ENCODE measurements at places on chromosomes 11 and 22. TPM values are rescaled to one million over a fixed set of nuclear protein-coding genes. Genes with fewer than 3 reads are reported as not detected.

GRCh38 chr22:30778261-30778660 lies 83.6 kb downstream of the OSBP2 start:
- no peak for DNase-seq

DNA sequence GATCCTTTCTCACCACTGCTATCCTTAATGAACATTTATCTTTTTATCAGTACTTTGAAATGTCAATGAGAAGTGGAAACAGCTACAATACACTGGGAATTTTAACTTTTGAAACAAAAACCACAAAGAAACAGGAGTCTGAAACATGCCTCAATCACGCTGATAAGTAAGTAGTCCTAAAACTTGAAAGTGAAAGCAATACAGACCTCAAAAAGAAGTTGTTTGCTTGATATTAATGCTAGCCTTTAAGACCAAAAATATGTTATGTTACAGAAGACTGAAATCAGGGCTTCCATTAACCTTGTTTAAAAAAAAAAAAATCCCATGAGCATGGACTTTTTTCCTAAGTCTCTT lies 21.3 kb downstream of the PHF21A start:
- no peak for DNase-seq

DNA sequence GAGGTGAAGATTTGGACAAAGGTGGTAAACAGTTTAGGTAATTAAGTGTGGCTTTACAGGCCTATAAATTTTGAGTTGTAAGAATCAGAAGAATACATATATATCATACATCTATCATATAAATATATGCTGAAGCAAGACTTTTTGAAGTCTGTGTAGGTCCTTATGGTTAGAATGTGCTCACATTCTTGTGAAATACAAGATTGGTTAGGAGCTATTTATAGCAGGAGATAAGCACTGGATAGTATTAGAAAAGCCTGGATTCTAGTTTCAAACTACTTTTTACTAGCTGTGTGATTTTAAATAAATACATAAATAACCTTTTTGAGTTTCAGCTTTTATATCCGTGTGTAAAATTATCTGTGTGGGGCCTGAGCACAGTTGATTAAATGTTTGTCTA lies 42.3 kb downstream of the ANKRD42 start:
- no peak for DNase-seq

- no peak for DNase-seq
These were observed 31.0 kb downstream of the TMPRSS5 start for GRCh38 chr11:113675003-113675561.

GRCh38 chr11:61883327-61883726 lies 8.0 kb downstream of the FADS3 start:
- DNase-seq: no peak

GRCh38 chr11:125090816-125091215 lies 20.6 kb downstream of the TMEM218 start:
- no peak for DNase-seq

DNA sequence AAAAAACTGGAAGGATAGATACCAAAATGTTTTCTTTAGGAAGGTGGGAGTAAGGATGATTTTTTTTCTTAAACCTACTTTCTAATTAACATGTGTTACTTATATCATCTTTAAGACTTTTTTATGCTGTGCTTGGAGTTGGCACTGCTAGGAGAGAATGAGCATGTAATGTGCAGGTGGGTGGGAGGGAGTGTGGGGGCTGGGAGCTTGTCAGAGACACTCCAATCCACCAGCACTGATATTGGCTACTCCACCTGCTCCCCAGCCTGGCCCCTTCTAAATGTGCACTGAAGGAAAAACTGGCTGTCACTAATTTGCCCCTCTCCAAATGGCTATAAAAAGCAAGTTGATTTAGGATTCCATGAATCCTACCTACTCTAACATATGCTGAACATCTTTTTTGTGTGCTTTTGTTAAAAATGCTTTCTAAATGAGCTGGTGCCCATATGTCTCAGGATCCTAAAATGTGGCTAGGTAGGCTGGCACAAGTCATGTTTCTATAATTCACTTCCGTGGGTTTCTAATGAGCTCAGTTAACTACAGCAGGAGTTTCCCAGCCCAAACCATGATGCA lies 44.3 kb upstream of the BMAL1 start:
- DNase-seq: no peak

DNA sequence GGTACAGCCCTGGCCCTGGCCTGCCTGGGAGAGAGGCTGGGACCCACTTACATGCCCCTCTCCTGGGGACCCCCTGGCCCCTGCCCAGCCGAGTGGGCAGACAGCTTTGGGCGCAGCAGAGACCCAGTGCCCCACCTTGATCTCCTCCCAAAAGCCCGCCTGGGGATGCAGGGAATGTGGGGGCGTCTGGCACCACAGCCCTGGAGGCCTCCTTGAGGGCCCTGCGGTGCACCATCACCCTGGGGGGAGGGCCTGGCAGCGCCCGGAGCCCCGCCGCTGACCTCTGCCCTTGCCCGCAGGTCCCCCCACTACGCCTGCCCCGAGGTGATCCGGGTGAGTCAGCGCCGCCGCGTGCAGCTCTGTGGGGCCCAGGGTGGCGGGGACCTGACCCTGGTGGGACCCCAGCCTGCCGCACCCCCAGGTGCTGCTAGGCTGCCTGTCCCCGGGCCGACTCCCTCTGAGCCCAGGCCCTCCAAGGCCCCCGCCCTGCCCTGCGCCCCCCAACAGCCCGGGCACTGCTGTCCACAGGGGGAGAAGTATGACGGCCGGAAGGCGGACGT lies 43.7 kb downstream of the MOB2 start:
- DNase-seq: no peak

- DNase-seq: no peak
These were observed 1.7 kb downstream of the ETS1 start for GRCh38 chr11:128585498-128586238.

DNA sequence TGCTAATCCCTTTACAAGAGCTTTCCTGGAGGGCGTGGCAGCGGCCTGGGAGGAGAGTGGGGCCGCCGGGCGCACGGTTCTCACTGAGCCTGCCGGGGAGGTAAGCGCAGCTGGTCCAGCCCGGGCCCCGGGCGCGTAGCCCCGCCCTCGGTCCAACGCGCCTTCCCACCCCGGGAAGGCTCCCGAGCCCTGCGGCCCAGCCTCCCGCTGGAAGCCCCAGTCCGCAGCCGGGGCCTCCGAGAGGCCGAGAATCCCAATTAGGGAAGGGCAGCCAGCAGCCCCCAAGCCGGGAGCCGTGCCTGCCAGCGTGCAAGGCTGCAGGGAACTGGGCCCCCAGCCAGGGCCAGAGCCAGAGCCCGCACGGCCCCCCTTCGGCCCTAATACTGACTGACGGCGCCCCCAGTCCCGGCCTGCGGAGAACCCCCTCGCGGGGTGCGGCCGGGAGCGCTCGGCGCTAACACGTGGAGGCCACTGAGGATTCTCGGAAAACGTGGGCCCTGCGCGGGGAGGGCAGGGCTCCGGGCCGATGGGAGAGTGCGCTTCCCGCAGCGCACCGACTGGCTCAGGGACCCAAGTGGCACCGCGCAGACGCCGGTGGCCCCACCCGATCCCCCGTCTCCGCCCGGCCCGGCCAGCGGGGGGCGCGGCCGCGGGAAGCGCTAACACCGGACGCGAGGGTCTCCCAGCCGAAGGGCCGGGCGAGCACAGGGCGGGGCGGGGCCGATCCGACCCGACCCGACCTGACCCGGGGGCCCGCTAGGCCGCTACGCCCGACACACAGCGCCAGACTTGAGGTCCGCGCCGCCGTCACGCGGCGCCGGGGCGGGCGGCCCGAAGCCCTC lies 5.7 kb downstream of the ZFTA start:
- DNase-seq: no peak

DNA sequence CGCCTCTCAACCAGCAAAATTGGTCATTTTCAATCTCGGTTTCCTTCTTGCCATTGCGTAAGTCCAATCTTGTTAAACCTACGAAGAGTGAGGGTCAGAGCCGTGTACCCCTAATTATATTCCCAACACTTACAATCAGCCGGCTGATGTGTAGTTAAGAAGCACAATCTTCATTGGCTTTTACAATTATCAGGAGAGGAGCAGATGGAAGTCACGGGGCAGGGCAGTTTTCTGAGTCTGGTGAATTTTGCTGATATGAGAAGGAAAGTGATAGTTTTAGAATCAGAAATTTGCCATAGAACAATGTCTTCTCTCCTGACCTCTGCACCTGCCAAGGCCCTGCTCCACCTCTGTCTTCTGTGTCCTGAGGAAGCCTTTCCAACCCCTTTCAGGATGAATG lies 35.0 kb upstream of the ATXN10 start:
- no peak for DNase-seq

DNA sequence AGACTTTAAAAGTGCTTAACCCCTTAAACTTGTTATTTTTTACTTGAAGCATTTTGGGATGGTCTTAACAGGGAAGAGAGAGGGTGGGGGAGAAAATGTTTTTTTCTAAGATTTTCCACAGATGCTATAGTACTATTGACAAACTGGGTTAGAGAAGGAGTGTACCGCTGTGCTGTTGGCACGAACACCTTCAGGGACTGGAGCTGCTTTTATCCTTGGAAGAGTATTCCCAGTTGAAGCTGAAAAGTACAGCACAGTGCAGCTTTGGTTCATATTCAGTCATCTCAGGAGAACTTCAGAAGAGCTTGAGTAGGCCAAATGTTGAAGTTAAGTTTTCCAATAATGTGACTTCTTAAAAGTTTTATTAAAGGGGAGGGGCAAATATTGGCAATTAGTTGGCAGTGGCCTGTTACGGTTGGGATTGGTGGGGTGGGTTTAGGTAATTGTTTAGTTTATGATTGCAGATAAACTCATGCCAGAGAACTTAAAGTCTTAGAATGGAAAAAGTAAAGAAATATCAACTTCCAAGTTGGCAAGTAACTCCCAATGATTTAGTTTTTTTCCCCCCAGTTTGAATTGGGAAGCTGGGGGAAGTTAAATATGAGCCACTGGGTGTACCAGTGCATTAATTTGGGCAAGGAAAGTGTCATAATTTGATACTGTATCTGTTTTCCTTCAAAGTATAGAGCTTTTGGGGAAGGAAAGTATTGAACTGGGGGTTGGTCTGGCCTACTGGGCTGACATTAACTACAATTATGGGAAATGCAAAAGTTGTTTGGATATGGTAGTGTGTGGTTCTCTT lies 2.8 kb downstream of the MALAT1 start:
- DNase-seq: no peak

GRCh38 chr11:100637706-100638105 lies 49.4 kb upstream of the ARHGAP42 start:
- DNase-seq: no peak

DNA sequence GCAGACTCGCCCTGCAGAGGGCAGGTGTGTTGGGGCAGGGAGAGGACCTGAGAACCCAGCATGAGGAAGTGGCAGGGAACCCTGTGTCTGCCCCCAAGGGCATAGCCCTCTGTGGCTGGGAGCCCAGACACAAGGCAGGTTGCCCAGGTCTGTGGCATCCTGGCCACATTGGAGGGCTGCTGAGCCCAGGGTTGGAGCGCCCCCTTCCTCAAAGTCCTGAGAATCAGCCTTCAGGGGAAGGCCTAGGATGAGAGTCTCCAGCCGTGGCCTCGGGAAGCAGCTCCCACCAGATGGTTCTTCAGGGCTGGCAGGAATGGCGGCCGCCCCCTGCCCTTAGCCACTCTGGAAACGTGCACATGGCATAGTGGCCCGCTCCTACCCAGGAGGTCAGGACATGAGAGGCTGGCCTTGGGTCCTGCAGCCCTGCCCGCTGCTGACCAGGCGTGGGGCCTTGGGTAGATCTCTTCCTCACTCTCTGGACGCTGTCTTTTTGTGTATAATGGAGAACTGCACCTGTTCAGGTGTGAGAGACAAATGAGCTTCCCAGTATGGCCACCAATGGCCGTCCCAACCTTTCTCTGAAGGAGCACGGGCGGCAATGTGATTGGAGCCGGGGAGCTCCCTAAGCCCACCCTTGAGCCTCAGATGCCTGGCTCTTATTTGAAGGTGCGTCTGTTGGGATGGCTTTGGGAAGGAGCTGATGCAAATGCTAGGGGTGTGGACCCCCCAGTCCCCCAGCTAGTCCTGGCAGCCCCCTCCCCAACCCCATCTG lies 4.6 kb upstream of the CDC42BPG start:
- DNase-seq: no peak

- no peak for DNase-seq
These were observed 100.3 kb upstream of the PITPNB start for GRCh38 chr22:28019360-28019759.

DNA sequence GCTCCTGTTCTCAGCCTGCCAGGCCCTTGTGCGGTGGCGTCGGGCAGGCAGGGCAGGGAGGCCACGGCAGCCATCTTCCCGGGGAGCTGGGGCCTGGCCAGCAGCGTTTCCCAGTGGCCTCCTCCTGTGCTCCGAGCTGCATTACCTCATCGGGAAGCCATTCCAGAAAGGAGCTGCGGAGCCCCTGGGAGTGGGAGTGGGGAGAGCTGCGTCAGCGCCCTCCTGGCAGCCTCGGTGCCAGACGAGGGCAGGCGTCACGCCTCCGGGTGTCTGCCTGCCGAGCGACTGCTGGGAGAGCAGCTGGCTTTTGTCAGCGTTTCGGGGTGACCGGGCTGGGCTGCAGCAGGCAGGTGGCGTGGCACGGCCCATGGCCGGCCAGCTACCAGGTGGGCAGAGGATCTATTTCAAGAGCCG lies 30.9 kb upstream of the WNT7B start:
- no peak for DNase-seq

Gene LINC01488
- polyA plus RNA-seq: 0.05 TPM

Gene CTSW
- polyA plus RNA-seq: 0.97 TPM

Gene FBLN1
- 135 TPM for polyA plus RNA-seq

Gene BLID
- polyA plus RNA-seq: not detected

Data from left renal pelvis (tissue), 4 donors.